ENCODE measurements at places on chromosomes 4 and X.
A peak's percentile ranks its signal among the peaks of the same experiment; 100 is the strongest.

DNA sequence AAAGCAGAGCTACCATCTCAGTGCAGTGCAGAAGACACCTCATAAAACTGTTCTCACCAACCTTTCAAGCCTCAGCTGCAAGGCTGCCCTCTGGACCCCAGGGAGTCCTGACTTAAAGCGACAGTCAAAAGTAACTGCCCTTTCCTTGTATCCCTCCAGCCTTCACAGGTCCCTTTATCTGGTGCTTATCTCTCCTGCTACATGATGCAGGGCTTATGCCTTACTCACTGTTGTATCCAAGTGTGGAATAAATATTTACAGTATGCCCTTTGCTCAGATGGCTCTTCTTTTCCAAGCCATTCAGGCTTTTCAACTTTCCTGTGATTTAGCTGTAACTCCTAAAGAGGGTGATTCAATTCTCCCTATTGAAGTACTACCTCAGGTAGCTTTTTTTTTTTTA lies 92.6 kb downstream of the KDR start:
- DNase-seq = no peak

- no peak for DNase-seq
Observed at GRCh38 chrX:11893933-11894710, 136.1 kb downstream of the MSL3 start.

DNA sequence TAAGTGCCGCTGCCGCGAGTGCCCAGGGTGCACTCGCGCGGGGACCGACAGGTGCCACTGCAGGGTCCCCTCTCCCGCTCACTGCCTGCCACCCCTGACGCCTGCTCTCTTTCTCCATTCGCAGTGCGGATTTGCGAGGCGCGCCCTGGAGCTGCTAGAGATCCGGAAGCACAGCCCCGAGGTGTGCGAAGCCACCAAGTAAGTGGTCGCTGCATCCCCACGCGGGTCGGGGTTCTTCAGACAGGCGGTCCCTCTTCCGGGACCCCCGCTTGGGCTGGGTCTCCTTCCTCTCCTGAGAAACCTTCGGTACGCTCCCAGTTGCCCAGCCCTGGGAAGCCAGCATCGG lies 547 bp downstream of the GUCY1A1 start:
- DNase-seq = no peak

GRCh38 chr4:75995727-75996126 lies 5.0 kb upstream of the SDAD1 start:
- DNase-seq = peak; percentile 53

- no peak for DNase-seq
Observed at GRCh38 chrX:9355739-9356138, 109.1 kb upstream of the TBL1X start.

DNA sequence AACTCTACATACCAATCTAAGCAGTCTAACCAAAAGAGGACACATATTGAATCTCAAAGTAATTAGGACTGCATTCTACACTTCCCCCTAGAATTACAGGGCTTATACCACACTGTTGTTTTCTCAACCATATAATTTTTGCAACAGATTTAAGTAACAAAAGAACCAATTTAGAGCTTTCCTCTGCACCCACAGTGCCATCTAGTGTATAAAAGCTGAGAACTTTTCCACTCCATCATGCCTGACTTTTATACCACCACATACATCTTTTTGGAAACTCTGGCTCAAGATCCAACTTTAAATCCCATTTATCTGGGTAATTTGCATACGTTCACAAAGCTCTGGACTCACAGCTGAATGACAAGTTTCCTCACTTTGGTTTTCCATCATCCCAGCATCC lies 99.5 kb downstream of the EFHC2 start:
- peak; percentile 22 for DNase-seq

GRCh38 chrX:39476604-39477021 lies 621.1 kb downstream of the BCOR start:
- no peak for DNase-seq

DNA sequence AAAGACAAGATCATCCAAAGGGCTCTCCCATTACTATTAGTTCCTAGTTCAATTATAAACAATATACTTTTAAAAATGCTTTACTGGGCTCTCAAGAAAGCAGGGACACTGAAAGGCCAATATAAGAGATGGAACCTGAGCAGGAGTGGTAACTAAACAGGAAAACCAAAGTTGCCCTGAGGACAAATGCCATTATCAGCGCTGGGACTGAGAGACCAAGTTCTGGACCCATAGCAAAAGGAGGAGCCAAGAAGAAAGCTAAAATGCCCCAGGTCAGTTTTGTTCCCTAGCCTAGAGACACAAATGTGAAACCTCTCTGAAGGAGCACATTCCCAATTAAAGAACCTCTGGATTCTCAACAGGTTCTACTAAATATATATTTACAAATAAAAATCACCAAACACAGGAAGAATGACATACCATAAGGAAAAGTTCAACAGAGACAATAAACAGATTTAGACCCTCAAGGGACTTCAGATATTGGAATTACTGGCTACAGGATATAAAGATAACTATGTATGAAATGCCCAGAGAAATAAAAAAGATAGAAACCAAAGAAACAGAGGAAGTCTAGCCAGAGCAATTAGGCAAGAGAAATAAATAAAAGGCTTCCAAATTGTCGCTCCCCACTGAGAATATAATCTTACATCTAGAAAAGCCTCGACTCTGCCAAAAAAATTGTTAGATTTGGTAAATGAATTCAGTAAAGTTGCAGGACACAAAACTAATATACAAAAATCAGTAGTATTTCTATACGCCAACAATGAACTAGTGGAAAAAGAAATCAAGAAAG lies 67.1 kb downstream of the KLHL8 start:
- DNase-seq = no peak

DNA sequence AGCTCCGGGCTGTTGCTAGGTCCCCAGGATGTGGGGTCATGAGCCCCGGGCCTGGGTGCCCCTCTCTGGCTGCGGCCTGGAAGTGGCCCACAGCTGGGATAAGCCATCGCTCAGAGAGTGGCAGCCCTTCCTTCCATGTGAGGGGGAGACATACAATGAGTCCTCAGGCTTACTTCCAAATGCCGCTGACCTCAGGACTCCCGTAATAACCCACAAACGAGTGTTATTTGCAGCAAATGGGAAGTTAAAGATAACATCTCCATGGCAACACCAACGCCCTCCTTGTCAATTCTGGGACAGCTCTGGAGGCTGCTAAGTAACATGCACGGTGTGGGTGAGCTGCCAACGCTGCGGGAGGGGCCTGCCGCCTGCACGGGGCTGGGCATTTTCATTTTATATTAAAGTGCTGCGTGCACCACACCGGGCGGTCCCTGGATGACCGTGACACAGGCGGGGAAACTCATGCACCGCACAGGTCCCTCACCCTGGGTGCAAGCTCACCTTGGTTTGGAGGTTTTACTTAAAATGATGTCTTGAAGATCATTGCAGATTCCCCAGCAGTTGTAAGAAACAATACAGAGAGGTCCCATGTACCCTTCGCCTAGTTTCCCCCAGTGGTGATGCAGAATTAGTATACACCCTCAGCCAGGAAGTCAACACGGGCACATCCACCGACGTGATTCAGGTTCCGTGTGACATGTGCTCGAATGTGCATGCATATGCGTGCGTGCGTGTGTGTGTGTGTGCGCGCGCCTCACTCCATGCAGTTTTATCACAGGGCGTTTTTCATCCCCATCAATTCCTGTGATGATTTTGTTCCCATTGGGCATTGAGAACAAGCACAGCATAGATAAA lies 79.4 kb downstream of the ABLIM2 start:
- no peak for DNase-seq

DNA sequence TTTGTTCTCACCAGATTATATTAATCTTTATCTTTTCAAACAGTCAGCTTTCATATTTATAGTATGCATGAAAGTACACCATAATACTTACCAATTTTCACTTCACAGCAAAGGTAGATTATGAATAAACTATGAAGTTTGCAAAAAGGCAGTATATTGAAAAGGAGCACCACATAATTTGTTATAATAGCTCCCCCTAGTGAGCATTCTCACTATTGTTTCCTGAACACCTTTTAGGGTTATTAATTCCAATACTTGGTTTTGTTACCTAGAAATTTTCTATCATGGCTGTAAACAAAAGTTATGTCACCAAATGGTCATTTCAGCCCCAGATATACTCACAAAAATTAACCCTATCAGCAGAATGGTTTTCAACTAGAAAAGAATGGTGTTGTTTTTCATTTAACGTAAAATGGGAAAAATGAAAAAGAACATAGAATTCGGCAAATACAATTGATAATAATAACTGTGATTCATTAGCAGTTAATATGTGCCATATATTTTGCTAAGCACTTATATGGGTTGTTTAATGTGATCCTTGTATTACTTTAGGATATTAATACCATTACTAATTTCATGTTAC lies 30.2 kb upstream of the NKX6-1 start:
- peak; percentile 36 for DNase-seq

DNA sequence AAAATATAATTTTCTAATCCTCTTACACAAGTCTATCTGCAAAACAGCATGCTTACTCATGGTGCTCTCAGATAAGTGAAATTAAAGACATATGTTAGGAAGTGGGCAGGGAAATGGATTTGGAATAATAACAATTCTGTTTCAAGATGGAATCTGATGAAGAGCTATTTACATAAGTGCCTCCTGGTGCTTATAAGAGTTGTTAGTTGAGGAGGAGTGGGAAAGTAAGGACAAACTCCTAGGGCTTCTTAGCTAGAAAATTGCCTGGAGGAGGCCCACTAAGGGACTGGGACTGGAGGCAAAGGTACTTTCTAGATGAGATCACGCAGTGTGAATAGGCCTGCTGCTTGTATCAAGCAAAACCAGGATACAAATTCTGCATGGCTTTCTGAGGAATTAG lies 939.8 kb downstream of the GLUD2 start:
- DNase-seq = no peak

- DNase-seq = peak; percentile 53
Observed at GRCh38 chr4:88706574-88706973, 8.9 kb upstream of the NAP1L5 start.

DNA sequence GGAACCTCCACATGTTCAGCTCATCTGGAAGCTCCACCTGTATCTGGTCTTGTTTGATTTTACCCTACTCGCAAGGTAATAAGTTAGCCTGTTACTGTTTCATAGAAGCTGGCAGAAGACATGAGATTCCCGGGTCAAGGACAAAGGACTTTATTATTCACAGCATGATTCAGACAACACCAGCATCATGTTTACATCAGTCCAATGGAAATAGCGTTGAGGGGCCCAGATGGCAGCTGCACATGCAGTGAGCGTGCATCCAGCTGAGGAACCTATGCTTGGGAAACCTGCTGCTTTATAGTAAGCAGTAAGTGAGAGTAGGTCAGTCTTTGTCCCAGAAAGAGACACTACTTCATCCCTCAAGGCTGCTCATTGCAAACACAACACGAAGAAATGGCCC lies 19.8 kb downstream of the TSPAN5 start:
- no peak for DNase-seq

DNA sequence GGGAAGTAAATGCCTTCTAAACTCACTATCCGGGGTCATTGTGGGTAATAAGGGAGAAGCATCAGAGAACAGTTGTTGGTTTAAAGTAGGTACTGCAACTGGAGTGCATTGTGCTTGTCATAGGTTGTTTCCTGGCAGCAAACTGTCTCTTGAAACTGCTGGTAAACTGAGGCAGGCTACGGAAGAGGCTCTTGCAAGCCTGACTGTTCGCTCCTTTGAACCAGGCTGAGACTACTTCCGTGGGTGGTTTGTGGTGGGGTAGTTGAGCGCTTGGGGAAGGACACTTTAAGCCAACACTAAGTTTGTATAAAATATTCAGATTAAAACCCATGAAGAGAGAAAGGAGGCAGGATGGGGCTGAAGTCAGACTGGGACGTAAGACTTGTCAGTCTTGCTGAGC lies 45.2 kb upstream of the WDR1 start:
- no peak for DNase-seq

DNA sequence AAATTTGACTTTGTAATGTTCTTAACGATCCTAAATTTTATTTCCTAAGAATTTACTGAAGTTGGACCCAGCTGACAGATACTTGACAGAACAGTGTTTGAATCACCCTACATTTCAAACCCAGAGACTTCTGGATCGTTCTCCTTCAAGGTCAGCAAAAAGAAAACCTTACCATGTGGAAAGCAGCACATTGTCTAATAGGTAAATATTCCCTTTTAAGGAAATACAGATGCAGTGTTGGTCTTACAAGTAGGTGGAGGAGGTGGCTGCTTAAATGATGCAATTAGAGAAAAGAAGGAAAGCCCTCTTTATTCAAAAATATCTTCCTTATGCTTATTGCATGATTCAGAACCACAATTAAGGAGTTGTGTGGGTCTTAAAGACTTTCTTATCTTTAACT lies 73.5 kb downstream of the RS1 start:
- DNase-seq = no peak

GRCh38 chrX:38170556-38170955 lies 50.1 kb downstream of the SRPX start:
- no peak for DNase-seq

DNA sequence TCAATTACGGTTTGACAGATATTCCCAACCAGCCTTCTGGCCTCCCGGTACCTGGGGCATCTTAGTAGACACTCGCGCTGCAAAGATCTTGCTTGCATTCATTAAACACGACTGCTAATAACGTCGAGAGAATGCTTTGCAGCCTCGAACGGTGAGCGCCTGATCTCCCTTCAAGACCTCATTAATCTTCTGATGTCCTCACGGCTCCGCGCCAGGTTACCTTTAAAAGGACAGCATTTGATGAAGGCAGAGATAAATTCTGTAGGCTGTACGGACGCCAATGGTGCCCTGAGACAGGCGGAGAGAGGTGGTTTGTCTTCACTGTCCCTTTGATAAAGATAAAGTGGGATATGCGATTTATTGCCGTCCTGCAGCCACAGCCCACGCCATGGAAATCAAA lies 64.2 kb downstream of the SHOX start:
- DNase-seq = no peak

DNA sequence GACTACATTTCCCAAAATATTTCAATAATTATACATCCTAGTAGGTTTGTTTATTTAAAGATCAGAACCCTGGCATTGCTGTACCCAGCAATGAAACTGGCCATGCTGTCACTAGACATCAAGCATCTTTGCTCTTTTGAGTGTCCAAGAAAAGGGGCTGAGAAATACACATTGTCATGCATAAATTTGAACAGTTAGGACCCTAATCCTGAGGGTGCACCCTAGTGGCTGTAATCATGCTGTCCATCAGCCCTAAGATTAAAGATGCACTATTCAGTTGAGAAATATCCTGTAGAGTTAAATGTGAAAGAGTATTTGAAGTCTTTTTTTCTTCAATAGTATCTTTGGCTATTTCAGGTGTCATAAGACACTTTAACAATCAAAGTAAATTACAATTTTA lies 108.8 kb downstream of the NFKB1 start:
- DNase-seq = no peak

GRCh38 chr4:119653990-119654389 lies 25.4 kb upstream of the PDE5A start:
- no peak for DNase-seq

DNA sequence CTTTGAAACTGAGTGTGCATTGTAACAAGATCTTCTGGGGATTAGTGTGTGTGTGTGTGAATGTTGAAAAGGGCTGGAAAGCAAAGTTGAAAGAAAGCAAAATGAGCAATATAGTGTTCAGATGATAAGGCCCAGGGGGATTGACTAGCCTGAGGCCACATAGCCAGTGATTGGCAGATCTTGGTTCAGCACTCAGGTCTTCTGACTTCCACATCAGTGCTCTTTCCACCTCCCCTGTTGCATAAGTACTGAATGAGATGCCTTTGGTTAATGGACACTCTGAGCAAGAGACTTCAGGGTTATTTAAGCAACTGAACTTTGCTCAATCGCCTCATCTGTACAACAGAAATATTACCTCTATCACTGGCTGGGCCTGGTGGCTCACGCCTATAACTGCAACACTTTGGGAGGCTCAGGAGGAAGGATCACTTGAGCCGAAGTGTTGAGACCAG lies 120.4 kb downstream of the TMEM164 start:
- no peak for DNase-seq

GRCh38 chr4:180949424-180950213 lies 1293.6 kb upstream of the TENM3 start:
- no peak for DNase-seq

GRCh38 chr4:6946497-6946896 lies 36.9 kb downstream of the TBC1D14 start:
- DNase-seq = no peak

Measured in NCI-H1092 treated with DMSO at 0.1 percent for 48 hours (cell line).